Endodermal cell (in vitro differentiated cells): ENCODE measurements at places on chromosomes 12 and 14. TPM values are rescaled to one million over a fixed set of nuclear protein-coding genes. Genes with fewer than 3 reads are reported as not detected.

Gene ATN1
- 220 and 244 TPM in 2 replicates for total RNA-seq

Gene RIMKLB
- 70.5 to 86.3 TPM (median 85.3 TPM) in 3 replicates for total RNA-seq

Gene NELL2
- 5.1 to 7.5 TPM (median 5.5 TPM) in 3 replicates for total RNA-seq

Gene SLC22A17
- 74.6 to 89.0 TPM (median 88.9 TPM) in 3 replicates for total RNA-seq

Gene FOXN4
- total RNA-seq, result 0.20 to 1.3 TPM (median 0.38 TPM) in 3 replicates

Gene IFNG-AS1
- not detected in 3 replicates for total RNA-seq

Gene RHEBL1
- total RNA-seq, result 2.1 and 2.5 TPM in 2 replicates

Gene FAIM2
- total RNA-seq, result 0.12 TPM in 1 of 3 replicates, not detected in the others

Gene SLC17A8
- 0.16 and 0.40 TPM in 2 replicates for total RNA-seq

Gene HOXC12
- total RNA-seq, result not detected in 2 replicates
